ENCODE measurements at places on chromosomes 5 and 9.
A peak's percentile ranks its signal among the peaks of the same experiment; 100 is the strongest.

GRCh38 chr9:33223696-33224095 lies 16.3 kb upstream of the SPINK4 start:
- no peak for DNase-seq

GRCh38 chr5:111379391-111379816 lies 132.9 kb downstream of the STARD4 start:
- DNase-seq: no peak

DNA sequence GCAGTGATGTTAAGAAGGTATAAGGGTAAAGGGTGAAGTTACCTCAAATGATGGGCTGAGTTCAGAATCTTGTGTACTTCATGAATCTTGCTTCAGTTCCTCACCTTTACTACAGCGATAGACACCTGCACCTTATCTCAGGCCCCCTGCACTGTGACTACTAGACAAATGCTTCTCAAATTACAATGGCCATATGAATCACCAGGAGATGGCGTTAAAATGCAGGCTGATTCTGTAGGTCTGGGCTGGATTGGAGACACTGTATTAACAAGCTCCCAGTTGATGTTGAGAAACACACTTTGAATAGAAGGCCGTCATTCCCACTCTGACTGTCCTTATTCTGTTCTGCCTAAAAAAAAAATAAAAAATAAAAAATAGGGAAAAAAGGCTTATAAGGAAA lies 29.8 kb downstream of the TARS1 start:
- no peak for DNase-seq

DNA sequence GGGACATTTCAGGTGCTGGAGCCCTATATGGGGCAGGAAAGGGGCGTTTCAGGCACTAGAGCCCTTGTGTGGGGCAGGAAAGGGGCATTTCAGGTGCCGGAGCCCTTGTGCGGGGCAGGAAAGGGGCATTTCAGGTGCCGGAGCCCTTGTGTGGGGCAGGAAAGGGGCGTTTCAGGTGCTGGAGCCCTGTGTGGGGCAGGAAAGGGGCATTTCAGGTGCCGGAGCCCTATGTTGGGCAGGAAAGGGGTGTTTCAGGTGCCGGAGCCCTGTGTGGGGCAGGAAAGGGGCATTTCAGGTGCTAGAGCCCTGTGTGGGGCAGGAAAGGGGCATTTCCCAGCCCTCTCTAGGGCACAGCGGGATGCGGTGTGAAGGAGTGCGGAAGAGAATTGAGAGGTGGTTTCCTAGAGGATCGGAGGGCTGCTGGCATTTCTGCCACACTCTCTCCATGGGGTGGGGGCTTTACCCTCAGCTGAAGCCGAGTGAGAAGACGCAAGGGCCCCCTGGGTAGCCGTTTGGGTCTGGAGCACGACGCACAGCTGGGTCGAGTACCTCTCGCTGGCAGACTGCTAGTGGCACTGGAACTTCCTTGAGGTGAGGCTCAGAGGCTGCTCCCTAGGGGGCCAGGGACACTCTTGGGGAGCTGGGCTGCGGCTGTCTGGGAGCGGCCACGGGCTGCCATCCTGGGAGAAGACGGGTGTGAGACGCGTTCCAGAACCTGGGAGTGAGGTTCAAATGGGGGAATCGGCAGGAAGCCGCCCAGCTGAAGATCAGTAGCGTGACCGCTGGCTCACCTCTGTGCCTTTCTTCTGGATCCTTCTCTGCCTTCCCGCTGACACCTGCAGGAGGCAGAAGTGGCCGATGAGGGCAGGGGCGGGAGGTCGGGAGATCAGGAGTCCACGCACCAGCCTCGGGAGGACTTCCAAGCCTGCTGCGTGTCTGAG lies 122.6 kb upstream of the IRX4 start:
- no peak for DNase-seq

DNA sequence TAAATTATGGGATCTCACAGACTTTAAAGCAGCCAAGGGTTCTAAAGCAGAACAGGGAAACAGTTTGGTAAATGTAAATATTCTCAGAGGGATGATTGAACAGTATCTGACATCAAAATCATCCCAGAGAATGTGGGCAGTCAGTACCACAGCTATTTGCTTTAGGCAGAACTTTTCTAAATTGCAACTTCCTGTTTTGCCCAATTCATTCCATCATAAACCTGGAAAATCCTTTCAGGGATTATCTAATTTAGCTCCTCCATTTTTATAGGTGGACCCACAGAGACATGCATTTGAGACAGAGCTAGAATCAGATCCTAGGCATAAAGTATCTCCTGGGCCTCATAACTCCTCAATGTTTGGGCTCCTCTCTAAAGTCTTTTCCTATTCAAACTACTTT lies 12.4 kb downstream of the NR6A1 start:
- DNase-seq: no peak

- DNase-seq: no peak
Measured at GRCh38 chr9:128107468-128108268, 19.9 kb downstream of the PTGES2 start.

DNA sequence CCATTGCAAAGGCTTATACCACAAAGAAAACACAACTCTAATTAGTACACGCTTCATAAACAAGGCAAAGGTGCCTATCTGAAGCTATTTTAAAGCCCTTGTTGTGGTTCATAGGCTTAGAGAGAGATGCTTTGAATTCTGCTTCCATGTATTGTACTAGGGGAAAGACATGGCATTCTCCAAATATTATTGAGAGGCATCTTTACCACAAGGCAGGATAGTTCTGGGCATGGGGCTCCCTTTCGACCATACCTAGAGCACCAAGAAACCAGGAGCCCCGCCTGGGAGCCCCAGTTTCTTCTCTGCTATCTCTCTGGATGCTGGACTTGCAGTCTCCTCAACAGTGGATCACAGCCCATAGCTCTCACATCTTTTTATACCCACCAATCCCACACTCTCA lies 93.7 kb downstream of the NFIB start:
- DNase-seq: no peak

DNA sequence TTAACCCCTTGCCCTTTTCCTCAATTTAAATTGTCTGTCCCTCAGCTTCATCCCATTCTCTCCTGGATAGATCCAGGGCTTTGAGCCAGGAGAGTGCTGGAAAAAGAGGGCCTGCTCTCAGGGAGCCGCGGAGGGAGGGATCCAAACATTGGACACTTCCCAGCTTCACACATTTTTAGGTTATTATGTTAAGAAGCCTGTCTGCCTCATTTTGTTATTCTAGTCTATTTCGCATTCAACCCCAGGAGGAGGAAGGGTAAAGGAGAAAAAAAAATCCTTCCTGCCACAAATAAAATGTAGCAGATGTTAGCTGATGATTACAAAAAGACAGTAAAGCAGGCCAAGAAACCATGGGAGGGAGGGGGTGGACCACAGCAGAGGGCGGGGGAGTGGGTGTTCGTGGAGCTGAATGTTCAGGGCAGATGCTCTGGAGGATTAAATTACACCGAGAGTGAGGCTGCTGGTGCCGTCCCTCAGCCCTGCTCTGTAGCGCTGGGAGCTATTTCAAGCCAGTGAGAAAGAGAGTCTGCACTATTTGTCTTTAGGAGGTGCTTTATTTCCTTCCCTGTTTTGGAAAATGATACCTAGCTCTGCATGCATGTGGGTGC lies 60.6 kb upstream of the ZFR start:
- no peak for DNase-seq

GRCh38 chr9:6997330-6997729 lies 239.6 kb downstream of the KDM4C start:
- no peak for DNase-seq

DNA sequence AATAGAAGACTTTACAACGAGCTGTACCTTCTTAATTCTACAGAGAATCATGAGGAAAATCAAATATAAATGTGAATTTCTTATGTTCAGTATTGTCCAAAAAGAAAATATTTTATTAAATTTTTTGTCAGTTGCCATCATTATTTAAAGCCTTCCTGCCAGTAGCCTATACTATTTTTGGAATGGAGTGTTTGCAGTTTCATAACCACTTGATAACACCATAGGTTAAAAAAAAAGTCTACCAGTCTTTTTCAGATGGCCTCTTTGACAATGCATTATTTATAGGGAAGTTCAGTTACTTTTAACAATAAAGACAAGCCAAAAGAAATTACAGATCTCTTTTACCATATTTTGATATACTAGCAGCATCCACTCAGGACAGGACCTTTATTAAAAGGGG lies 80.3 kb upstream of the CCDC152 start:
- DNase-seq: no peak

- no peak for DNase-seq
Measured at GRCh38 chr9:6024035-6024554, 8.7 kb upstream of the RANBP6 start.

DNA sequence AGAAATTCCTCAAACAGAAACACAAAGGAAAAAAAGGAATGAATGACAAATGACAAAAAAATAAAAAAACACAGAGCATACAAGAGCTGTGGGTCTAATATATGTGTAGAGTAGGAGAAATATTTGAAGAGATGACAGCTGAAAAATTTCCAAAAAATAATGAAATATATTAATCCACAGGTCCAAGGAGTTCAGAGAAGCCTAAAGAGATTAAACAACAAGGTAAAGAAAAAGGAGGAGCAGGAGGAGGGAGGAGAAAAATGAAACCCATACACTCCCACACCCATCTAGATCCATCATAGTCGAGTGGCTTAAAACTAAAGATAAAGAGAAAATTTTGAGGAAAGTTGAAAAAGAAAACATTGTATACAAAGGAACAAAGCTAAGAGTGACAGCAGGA lies 182.4 kb upstream of the MAP3K1 start:
- no peak for DNase-seq

DNA sequence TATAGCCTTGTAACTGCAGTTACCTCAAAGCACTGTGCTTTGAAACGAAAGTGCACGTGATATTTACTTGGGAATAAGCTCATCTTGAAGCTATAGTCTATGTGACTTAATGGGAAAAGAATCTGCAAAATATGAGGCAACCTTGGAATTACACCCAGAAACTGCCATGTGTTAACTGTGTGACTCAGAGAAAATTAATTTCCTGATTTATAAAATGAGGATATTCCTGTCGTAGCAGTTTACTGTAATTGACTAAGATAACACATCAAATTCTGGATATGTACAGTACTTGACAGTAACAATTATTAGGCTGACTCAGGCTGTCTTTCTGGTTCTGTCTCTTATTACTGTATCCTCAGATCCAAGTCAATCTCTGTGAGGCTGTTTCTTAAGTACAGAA lies 1079.9 kb upstream of the ACO1 start:
- no peak for DNase-seq

GRCh38 chr9:93682155-93682968 lies 106.0 kb downstream of the PHF2 start:
- DNase-seq: peak; percentile 38

DNA sequence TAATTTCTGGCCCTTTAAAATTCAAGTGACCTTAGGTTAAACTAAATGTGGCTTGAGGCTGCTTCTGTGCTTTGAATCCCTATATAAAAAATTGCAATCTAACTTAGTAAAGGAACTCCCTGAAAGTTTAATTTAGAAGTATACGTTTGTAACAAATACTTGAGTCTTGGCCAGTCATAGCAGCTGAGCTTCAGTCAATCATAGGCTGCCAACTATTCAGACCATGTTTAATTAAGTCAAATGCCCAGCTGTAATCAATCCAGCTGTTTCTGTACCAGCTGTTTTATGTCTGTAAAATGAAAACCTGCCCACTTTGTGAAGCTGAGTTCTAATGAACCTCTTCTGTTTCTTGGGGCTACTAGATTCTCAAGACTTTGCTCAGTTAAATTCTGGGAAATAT lies 760.1 kb downstream of the MAT2B start:
- no peak for DNase-seq

DNA sequence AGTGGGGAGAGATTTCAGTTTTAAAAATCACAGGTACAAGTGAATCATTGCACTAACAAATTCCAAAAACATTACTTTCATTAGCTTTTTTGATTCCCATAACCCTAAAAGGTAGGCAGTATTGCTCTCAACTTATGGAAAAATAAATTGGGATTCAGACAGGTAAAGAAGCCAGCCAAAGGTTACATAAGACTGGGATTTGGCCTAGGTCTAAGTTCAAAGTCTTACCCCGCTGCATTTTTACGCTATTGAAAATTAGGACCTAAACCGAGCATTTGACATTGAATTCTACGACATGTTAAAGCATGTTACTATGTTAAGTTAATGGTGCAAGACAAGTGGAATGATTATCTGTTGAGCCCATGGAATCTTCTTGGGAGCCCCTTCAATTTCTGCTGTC lies 89.6 kb downstream of the ENC1 start:
- DNase-seq: no peak

DNA sequence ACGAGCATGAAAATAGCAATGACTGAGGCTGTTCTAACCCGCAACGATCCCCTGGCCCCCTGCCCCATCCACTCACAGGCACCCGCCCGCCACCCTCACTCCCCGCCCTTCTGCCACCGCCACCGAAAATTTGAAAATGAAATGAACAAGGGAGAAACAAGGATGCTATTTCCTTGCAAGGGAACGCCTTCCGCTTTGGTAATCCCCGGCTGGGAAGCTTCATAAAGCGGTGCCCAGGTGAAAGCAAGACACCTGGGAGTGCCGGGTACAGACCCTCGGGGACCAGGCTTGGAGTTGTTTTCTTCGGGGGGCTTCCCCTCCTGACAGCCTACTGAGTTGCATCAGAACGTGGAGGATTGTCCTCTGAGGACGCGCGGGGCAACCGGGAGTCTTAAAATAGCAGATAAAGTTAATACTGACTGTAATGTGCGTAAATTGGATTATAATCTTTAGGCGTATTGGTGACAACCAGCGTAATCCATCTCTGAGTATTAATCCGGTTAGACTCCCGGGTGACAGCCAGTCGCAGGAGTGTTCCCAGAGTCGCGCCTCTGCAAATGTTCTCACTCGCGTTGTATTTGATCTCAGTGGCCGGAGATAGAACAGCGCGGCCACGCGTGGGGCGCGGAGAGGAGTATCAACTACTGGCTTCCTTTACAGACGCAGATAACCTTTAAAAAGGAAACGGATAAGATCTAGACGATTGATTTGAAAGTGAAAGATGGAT lies 885 bp upstream of the MLLT3 start:
- peak; percentile 16 for DNase-seq

DNA sequence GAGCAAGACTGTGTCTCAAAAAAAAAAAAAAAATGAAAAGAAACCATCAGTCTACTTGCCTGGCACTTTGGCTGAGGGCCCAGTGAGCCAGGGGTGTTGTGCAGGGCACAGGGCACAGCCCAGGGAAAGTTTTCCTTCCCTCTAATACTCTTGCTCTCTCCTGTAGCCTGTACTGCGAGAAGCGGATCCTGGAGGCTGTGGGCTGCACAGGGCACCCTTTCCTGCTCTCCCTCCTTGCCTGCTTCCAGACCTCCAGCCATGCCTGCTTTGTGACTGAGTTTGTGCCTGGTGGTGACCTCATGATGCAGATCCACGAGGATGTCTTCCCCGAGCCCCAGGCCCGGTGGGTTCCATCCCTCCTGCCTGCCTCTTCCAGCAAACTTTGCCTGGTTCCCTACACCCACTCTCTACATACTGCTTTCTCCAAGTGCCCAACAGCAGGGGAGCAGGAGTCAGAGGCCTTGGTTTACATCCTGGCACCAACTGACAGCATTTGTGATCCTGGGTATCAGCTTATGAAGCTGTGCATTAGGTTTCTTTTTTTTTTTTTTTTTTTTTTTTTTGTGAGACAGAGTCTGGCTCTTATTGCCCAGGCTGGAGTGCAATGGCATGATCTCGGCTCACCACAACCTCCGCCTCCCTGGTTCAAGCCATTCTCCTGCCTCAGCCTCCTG lies 7.2 kb downstream of the ZDHHC12 start:
- no peak for DNase-seq

All from stimulated activated CD8-positive, alpha-beta memory T cell treated with anti-CD3 and anti-CD28 coated beads, Interleukin-15, amount 100 ng/mL, for 24 hours (primary cell).